ENCODE measurements at places on chromosomes 16 and 17.

DNA sequence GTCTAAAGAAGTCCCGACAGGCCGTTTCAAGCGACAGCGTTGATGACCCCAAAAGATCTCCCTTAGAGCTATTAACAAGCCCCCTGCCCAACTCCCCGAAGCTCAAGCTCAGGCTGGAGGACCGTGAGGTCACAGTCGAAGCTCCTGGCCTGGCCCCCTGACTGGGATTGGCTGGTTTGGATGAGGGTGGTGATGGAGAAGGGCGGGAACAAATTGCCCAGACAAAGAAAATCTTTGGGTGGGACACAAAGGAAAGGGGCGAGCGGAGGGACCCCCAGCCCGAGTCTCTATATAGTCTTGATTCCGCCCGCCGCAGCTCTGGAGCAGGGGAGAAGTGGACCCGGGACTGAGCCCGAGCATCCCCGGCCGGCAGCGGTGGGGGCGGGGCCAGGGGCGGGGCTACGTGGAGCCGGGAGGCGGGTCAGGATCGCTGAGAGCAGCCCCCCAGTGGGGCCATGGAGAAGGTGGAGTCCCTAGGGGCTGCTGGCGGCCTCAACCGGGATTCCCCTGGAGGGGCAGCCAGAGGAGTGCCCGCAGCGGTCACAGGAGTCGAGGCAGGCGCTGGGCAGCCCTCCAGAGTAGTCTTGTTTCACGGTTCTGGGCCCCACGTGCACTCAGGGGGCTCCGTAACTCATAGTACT is 982 bp upstream of the NEURL4 start:
- peak; percentile 88 for DNase-seq

GRCh38 chr16:85983606-85984230 is 84.8 kb downstream of the IRF8 start:
- DNase-seq, result no peak

GRCh38 chr17:62147284-62147683 is 82.2 kb upstream of the MED13 start:
- DNase-seq, result no peak

DNA sequence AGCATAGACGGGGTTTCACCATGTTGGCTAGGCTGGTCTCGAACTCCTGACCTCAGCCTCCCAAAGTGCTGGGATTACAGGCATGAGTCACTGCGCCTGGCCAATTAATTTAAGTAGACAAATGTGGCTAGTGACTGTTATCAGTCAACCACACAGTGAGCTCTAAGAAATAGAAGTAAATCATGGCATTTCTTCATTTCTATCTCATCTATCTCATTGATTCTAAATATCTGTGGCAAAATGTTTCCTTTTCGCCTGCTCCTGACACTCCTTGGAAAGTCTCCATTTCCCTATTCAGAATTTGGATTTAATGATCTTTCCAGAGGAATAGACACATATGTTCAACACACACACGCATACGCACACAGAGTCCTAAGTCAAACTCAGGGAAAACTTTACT is 81.3 kb downstream of the HIC1 start:
- DNase-seq, result no peak

GRCh38 chr17:82388922-82389283 is 17.3 kb downstream of the UTS2R start:
- DNase-seq, result no peak

DNA sequence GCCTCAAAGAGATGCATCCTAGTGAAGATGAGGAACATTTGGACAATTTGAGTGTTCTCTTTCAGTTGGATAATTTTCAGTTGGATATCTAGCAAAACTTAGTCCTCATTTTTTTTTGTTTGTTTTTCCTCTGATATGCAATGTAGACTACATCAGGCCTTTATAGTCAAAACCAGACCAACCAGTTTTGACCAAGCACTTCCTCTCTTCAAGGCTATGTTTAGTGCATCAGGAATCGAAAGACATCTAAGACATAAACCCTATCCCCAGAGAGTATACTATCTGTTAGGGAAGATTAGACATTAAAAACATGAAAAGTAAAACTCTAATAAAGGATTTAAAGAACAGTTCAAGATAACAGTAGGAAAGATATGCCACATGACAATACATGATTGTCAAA is 256.1 kb downstream of the IRX3 start:
- no peak for DNase-seq

DNA sequence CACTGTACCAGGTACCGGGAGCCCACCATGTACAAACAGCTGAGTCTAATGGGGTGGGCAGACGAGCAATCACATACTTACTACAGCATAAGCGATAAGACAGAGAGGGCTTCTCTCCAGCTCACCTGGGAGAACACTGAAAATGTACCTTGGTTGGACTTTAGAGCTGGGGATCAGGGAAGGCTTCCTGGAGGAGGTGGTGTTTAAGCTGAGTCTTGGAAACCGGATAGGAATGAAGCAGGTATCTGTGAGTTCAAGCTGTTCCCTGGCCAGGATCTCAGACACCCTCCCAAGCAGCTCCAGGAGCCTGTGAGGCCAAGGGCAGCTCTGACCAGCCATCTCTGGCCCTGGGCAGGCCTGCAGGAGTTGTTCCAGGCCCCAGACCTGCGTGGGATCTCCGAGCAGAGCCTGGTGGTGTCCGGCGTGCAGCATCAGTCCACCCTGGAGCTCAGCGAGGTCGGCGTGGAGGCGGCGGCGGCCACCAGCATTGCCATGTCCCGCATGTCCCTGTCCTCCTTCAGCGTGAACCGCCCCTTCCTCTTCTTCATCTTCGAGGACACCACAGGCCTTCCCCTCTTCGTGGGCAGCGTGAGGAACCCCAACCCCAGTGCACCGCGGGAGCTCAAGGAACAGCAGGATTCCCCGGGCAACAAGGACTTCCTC is 8.0 kb upstream of the SERPINF1 start:
- no peak for DNase-seq

GRCh38 chr17:19958023-19958422 is 19.6 kb downstream of the AKAP10 start:
- no peak for DNase-seq

- DNase-seq, result peak; percentile 57
Measured at GRCh38 chr16:74700438-74701225, at the start of gene MLKL. Gene MLKL (minus strand): TSS chr16:74700862. CDS start chr16:74695757, 5,105 bp downstream.

DNA sequence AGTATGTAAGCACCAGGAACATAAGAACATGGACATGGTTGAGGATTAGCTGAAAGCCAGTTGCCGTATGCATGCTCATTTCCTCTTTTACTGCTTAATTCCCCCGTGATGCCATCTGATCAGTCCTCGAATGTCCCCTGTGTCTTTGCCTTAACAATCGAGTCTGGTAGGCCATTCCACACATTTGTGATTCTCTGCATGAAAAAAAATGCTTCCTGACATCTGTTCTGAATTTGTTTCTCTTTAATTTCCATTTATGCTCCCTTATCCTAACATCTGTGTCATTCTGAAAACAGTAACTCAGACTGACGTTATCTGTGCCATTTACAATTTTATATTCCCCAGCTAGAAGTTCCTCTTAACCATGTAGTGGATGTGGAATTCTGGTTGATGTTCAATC is 158.2 kb upstream of the TOX3 start:
- no peak for DNase-seq

DNA sequence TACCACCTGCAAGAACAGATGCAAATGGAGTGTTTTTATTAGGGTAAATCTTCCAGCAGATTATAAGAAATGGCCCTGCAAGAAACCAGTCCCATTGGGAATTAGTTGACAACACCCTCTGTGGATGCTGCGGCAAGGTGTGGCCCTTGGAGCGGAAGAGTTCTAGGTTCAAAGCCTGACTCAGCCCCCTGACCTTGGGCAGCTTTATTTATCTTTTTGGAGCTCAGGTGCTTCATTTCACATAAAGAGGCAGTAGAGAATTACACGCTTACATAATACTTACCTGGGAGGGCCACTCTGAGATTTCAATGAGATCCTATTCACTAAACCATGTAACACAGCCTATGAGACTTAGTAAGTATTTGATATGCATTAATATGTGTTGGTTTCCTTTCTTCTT is 318.2 kb upstream of the SOX9 start:
- DNase-seq, result no peak

DNA sequence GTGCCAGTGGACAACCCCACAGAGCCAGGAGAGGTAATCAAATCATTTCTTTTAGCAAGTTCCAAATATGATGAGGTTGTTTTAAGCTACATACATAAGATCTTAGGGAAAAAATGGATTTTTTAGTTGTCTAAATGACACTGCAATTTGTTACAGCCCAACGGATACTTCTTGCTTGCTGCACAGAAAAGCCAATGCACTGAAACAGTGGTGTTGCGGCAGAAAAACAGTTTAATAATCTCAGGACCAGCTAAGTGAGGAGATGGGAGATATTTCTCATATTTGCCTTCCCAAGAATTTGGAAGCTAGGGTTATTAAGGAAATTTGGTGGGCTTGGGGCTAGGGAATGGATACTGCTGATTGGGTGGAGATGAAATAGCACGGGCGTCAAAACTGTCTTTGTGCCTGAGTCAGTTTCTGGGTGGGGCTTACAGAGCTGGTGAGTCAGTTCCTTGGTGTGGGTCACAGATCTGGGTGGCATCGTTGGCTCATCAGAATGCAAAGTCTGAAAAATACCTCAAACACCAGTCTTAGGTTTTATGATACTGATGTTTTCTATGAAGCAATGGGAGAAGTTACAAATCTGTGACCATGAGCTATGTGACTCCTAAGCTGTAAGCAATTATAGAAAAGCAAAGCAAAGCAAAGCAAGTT is 255.4 kb downstream of the IRX3 start:
- DNase-seq, result no peak

DNA sequence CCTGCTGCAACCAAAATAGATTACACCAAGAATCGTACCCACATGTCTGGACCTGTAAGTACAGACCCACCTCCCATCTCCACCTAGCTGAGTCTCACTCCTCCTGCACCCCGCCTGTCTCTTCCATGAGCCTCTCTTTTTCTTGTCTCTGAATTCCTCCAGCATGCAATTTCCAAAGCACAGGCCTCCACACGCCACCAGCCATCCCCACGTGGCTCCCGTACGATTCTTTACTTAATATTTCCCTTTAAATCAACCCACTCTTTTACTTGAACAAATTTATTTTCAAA is 1.2 kb downstream of the RPH3AL start:
- no peak for DNase-seq

DNA sequence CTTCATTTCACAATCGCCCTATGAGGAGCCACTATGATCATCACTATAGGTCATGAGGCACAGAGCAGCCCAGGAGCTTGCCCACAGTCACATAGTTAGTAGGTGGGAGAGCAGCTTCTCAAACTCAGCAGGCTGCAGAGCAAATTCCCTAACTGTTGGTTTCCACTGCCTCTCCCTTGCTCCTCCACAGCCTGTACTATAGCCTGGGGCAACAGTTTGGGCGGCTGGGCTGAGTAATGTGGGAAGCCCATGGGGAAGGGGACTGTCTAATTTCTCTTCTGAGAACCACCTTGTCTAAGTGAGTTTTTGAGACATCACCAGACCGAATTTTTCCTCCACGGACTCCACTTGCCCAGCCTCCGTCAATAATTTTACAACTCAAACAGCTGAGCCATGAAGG is 73.4 kb upstream of the GPR139 start:
- no peak for DNase-seq

DNA sequence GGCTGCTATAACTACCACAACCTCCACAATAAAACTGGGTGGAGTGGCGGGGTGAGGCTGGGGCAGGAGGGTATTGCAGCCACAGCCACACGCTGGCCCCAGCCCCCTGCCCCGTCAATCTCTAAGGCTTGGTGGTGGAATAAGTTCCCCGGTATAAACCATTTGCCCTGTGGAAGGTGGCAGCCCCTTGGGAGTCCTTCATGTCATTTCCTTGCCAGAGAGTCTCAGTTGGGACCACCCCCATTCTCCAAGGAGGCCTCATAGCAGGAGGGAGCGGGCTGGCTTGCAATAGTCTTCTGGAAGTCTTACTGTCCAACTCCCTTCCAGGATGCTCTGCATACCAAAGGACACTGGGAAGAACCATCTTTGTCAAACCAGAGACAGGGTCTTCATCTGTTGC is 19.4 kb downstream of the CD300A start:
- peak; percentile 1 for DNase-seq

- DNase-seq, result no peak
Measured at GRCh38 chr17:6376931-6377361, 58.0 kb downstream of the AIPL1 start.

GRCh38 chr17:4945176-4945943 is 3.0 kb downstream of the PFN1 start:
- DNase-seq, result peak; percentile 75

DNA sequence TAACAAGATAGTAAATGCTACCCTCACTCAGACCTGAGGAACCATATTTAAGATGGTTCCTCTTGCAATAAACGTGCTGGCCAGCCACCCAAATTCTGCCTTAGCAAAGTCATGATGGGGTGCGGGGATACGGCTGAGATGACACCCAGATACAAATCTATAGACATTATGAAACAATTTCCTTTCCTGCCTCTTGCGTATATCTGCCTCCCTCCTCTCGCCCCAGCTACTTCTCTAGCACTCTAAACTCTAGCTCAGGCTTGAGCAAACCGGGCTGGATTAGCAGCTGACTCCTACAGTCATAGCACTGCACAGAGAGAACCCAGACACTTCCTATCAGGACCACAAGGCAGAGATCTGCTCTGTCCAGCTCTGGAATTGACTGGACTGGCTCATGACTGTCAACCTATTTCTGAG is 22.3 kb downstream of the CD300LF start:
- no peak for DNase-seq

DNA sequence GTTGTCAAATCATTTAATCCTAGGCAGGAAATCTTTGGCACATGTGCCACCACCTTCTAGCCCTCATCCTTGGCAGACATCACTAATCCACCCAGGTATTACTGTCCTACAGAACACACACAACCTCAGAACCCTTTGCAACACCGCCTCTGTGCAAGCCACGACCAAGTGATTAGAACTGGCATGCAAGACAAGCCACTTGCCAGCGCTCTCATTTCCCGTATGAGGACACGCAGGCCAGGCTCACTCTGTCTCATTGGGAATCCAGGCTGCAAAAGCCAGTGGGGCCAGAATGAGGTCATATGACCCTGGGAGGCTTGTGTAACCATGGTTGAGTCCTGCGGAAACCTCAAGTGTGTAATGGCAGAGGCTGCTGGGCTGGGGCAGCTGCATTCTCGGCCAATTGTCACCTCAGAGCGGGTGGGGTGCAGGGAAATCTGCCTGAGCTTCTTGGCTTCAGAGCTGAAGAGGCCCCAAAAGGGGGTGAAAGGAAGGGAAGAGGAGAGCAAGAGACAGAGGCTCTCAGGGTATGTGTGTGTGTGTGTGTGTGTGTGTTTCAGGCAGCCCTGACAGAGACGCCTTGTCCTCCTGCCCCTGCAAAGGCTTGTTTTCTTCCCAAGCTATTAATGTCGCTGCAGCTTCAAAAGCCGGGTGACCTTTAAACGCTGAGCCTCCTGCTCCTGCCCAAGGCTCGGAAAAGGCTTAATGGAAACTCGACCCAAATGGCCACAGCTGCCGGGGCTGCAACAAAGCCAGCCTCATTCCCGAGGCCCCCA is 43.2 kb upstream of the MRPS23 start:
- DNase-seq, result no peak

GRCh38 chr16:66486773-66487579 is 59.9 kb downstream of the BEAN1 start:
- DNase-seq, result no peak
